ENCODE measurements at places on chromosomes 5 and 9. TPM values are rescaled to one million over a fixed set of nuclear protein-coding genes. Genes with fewer than 3 reads are reported as not detected.

DNA sequence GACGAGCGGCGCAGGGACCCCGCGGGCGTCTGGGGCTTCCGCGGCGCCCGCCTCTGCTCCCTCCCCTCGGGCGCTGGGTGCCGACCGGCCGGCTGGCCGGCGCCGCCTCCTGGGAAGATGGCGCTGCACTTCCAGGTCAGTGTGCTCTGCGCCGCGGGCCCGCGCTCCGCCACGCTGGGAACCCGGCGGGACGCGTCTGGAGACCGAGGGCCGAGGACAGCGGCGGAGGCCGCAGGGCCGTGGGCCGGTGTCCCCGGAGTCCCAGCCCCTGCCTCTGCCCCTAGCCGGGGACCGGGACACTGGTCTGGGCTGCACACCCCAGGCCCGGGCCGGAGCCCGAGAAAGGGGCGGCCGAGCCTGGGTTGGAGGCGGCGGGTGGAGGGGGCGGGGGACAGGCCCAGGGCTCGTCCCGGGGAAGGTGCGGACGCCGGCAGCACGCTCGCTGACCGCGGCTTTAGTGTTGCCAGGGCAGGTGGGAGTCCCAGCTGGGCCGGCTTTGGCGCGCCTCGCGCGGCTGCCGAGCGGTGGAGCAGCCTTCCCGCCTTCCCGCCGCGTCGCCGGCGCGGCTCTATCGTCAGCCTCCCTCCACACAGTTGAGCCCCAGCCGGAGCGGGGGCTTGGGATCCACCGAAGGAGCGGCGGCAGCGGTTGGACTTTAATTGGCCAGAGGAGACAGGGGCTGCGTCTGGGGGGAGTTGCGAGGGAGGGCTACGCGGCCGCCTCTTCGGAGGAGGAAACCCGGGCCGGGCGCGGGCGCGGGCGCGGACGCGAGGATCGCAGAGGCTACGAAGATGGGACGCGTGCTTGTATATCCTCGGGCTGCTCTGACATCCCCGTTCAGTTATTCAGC is at the start of gene RANBP17:
TSS of gene RANBP17 (plus strand) at position 102 of the 850 bp plus-strand sequence.
- DNase-seq: peak; percentile 26

- no peak for DNase-seq
These were observed 14.7 kb upstream of the TMEM250 start for GRCh38 chr9:136133191-136133958.

DNA sequence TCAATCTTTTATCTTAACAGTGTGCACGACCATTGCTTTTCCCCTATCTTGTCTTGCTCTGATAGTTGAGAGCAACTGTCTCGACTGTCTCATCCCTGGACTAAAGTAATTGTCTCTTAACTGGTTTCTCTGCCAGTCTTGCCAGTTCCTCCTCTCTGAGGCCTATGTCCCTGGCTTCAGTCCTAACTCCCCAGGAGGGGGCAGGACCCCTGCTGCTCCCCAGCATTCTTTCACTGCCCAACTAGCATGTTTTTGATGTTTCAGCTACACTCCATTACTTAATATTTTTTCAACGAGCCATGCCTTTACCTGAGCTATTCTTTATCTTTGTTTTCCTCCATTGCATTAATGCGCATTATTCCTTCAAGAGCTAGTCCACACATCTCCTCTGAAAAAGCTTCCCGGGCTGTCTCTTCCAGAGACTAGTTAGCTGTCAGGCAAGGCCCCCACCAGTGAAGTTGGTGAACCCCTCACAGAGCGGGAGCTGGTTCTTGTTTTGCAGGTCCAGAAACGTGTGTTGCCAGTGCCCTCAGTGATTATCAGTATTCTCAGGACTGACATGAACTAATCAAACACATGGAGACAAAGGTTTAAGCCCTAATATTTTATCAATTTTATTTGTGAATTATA is 291.7 kb upstream of the KCNN2 start:
- DNase-seq: no peak

LURAP1L gene
- 26.6 TPM for total RNA-seq

DNA sequence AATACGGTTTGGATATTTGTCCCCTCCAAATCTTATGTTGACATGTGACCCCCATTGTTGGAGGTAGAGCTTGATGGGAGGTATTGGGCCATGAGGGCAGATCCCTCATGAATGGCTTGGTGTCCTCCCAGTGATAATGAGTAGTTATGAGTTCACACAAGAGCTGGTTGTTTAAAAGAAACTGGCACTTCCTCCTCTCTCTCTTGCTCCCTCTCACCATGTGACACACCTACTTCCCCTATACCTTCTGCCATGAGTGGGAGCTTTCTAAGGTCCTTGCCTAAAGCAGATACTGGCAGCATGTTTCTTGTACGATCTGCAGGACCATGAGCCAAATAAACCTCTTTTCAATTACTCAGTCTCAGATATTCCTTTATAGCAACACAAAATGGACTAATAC is 132.0 kb downstream of the PIK3R1 start:
- no peak for DNase-seq

DNA sequence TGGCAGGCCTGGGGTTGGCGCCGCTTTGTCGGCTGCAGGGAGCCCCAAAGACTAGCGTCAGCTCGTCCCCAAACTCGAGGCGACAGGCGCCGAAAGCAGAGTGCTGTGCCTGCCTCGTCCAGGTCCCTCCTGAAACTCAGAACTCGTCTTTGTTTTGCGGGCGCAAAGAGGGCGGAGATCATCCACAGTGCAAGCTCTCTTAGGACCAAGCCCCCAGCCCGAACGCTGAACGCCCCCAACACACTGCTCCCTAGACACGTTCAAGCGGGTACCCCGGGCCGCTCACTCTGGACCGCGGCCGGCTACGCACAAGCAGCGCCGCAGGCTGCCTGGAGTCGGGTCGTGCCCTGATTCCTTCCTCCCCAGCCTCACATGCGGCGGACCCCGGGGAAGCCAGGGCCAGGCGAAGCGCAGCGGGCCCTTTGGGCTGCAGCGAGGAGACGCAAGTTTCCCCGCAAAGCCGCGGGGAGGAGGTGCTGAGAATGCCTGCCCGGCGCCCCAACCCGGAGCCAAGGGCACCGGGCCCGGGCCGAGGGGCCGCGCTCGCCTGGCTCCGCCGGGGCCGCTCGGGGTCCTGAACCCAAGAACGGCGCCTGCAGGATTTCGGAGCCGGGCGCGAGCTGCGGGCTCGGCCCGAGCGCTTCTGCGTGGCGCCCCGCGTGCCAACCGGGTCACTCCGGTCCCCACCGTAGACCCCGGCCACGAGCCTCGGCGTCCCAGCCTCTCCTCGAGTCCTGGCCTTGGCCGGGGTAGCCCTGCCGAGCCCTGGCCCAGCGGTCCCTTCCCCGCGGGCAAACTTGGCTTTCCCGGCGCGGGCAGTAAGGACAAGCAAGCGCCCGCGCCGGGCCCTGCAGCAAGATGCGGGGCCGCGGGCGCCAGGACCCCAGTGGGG is 738 bp downstream of the FSTL4 start:
- no peak for DNase-seq

DNA sequence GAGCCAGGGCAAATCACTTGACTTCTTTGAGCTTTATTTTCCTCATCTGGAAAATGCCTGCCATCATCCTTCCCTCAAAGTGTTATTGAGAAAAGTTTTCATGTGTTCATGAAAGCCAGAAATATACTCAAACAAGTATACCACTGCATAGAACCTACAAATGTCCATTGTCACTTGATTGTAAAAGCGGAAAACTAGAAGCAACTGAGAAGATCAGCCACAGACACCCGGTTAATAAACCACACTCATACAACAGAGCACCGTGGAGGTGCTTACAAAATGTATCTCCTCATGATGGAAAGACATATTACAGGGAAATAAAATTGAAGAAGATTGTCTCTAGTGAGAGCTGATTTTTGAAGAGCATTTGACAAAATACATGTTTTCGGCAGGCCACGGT is 117.2 kb upstream of the MSX2 start:
- DNase-seq: no peak

DNA sequence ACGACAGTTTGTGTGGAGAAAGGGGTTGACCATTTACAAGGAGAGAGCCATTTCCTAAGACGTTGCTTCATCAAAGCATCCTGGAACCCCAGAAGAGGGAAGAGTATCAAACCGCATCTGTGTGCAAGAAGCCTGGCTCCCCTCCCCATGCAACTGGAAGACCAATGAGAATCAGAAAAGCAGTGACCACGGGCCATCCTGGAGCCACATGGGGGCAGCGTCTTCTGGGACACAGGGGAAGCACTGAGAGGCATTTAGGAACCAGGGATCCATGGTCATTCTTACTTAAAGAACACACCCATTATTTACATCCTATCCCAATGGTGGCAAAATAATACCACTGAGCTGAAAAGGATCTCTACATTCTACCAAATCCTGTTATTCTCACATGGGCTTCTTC is 29.3 kb downstream of the SEMA5A start:
- DNase-seq: no peak

GRCh38 chr9:134014946-134015345 is 10.3 kb upstream of the BRD3OS start:
- DNase-seq: no peak

DNA sequence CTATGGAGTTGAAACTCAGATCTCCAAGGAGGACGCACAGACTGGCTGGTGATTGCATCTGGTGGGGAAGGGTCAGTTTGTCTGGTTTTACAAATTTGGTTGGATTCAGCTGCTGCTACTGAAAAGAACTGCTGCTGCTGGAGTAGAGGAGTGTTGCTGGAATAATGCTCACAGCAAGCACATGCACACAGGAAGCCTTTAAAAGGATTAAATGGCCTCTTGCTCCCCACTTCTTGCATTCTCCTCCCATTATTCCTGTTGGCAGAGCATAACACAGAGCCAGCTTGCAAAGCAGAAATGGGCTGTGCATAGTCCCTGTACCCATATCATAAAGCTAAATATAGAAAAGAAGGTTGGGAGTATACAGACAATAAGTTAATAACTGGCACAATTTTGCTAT is 16.6 kb downstream of the ZNF474 start:
- no peak for DNase-seq

DNA sequence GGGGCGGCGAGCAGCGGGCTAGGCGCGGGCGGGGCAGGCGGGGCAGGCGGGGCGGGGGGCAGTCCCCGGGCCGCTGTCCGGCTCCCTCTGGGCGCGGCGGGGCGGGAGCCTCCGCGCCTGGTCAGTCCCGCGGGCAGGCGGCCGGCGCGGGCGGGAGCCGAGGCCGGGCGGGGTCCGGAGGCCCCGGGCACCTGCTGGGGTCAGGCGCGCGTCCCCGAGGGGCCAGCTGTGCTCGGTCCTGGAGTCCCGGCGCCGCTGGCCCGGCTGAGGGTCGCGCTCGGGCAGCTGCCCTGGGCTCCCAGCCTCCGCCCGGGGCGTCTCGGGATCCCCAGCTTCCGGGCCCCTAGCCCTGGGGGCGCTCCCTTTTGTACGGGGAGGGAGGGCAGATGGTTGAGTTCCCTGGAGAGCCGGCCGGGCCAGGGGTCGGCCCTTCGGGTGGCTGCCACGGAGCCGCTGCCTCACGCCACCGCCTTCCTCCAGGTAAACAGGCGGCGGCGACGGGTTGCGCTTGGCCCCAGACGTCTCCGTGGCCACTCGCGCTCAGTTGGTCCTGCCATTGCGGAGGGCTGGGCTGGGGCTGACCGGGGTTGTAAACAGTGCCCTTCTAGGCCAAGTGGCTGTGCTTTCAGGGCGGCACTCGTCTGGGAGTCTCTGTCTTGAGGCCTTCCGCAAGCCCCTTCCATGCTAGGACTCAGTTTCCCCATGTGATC is 473 bp downstream of the ZBTB34 start:
- peak; percentile 69 for DNase-seq

- no peak for DNase-seq
These were observed 198.9 kb downstream of the LURAP1L start for GRCh38 chr9:12973710-12974109.

IL7R gene
- total RNA-seq: 3.0 TPM

- DNase-seq: no peak
These were observed 61.4 kb upstream of the ZSWIM6 start for GRCh38 chr5:61270510-61271165.

GRCh38 chr5:37533851-37534250 is 154.7 kb downstream of the WDR70 start:
- no peak for DNase-seq

GRCh38 chr5:175922192-175922885 is 45.8 kb downstream of the THOC3 start:
- no peak for DNase-seq

DNA sequence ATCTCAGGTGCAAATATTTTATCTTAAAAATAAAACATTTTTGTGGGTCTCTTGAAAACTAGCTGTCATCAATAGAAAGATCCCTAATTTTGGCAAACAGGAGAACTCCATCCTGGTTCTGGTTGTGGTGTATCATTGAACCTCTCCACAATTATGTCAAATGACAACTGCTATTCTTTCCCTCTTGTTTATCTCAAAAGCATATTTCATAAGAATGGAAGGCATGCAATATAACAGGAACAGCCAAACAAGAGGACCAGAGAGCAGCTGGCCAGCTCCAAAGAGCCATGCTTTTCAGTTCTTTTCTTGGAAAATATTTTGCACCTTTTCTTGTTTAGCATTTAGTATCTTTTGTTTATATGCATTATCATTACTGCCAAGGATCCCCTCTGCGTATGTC is 125.4 kb downstream of the ADAMTS6 start:
- no peak for DNase-seq

TMC1 gene
- 0.28 TPM for total RNA-seq

PRR16 gene
- total RNA-seq: 1.6 TPM

MYORG gene
- total RNA-seq: 65.2 TPM

- DNase-seq: no peak
These were observed 157.0 kb downstream of the GABBR2 start for GRCh38 chr9:98551511-98552286.

GRCh38 chr9:101437806-101438232 is 2.2 kb upstream of the ALDOB start:
- peak; percentile 68 for DNase-seq

DNA sequence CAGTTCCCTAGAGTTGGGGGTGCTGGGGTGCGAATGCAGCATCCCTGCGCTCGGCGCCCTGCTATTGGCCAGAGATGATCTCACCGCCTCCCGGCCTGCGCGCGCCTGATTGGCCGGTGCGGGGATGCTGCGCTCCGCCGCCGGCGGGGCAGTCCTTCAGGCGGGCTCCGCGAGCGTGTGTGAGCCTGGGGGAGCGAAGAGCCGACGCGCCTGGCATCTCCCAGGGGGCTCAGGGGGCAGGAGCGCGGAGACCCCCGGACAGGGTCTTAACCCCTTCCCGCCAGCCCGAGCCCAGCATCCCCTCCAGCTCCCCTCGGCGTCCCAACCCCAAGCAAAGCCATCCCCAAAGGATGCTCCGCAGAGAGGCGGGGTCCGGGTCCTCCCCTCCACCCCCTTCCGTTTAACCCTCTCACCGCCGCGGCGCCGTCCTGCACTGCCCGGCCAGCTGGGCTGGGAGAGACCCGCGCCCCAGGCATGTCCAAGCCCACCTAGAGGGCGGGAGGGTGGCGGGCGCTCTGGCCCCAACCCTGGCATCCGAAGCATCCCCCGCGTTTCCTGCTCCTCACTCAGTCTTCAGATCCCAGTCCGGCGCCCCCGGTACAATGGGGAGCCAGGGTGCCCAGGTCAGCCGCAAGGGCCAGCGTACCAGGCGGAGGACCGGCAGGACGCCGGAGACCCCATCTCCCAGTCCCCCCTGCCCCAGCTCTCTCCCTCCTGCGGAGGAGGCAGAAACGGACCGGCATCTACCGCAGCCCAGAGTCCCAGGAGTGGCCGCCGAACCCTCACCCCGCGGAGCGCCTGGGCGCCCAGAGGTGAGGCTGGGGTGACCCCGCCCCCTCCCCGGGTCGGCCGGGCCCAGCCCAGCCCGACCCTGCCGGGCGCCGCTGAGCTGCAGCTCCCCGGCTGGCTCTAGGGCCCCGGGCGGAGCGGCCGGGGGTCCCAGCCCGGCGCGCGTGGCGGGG is 19.3 kb upstream of the TOR2A start:
- DNase-seq: no peak

- no peak for DNase-seq
These were observed 38.8 kb downstream of the LPCAT1 start for GRCh38 chr5:1484730-1485578.

PCBD2 gene
- 17.6 TPM for total RNA-seq

IL31RA gene
- not detected for total RNA-seq

CDO1 gene
- 0.95 TPM for total RNA-seq

Data from left colon (tissue), 2 donors.